ENCODE measurements at places on chromosomes 13 and 19.

- H3K27me3 ChIP-seq: no peaks in the 10 kb centered on the region
- H3K4me1 ChIP-seq: peaks cover 9% of the 10 kb centered on the region
- peaks cover 28% of the 10 kb centered on the region for H3K36me3 ChIP-seq
Measured at GRCh38 chr13:75802161-75802560, 166.0 kb downstream of the LMO7 start.

- H3K36me3 ChIP-seq: no peaks in the 10 kb centered on the region
- H3K27ac ChIP-seq: no peak overlapping the region
Measured at GRCh38 chr13:61727767-61728166, 312.1 kb upstream of the PCDH20 start.

DNA sequence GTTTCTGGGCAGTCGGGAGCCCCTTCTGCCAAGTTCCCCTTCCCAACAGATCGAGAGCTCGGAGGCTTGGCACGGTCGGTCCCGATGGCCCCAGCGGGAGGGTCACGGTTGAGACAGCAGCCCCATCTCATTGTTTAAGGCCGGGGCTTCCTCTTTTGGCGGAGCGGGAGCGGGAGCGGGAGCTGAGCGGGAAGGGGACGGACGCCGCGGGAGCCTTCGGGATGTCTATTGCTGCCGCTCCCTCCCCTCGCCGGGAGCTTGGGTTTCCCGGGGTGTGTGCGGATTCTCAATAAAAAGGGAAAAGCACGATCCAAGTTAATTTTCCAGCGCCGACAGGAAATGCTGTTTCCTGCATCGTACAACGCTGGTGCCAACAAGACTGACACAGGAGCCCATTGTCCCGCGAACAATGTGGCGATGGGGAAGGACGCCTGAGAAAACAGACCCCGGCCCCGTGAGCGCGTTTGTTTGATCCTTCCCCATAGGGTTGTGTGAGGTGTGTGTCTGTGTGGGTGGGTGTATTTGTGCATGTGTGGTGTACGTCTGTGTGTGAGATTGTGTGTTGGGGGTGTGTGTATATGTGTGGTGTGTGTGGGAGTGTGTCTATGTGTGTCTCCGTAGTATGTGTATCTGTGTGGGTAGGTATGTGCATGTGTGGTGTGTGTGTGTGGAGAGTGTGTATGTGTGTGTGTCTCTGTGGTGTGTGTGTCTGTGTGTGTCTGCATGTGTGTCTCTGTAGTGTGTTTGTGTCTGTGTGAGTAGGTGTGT is 36.3 kb upstream of the FLT1 start:
- no peak overlapping the region for H3K27ac ChIP-seq
- H3K27me3 ChIP-seq: peaks cover 15% of the 10 kb centered on the region
- H3K4me3 ChIP-seq: no peak overlapping the region
- H3K4me1 ChIP-seq: peaks cover 24% of the 10 kb centered on the region
- DNase-seq: no peak
- H3K36me3 ChIP-seq: peaks cover 4% of the 10 kb centered on the region

- no peaks in the 10 kb centered on the region for H3K36me3 ChIP-seq
- DNase-seq: no peak
- H3K4me1 ChIP-seq: no peaks in the 10 kb centered on the region
Measured at GRCh38 chr13:47120282-47120681, 223.4 kb upstream of the HTR2A start.

DNA sequence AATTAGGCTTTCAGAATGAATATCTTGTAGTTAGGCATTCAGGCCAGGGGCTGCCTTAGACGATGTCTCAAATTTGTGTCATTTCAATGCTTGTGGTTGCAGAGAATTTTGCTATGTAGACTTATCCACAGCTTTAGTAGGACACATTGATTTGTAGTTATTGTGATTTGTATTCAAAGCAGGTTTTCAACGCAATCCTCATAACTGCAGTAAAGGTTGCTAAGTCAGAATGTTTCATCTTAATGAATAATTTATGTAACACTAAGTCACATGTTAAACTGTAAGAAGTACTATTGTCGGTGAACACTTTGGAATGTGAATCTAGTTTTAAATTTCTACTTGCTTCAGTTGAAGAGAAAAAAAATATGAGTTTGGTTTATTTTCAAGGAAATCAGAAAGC is 1117.2 kb upstream of the SPRY2 start:
- no peaks in the 10 kb centered on the region for H3K36me3 ChIP-seq
- H3K4me3 ChIP-seq: no peak overlapping the region
- DNase-seq: no peak
- no peaks in the 10 kb centered on the region for H3K27me3 ChIP-seq

DNA sequence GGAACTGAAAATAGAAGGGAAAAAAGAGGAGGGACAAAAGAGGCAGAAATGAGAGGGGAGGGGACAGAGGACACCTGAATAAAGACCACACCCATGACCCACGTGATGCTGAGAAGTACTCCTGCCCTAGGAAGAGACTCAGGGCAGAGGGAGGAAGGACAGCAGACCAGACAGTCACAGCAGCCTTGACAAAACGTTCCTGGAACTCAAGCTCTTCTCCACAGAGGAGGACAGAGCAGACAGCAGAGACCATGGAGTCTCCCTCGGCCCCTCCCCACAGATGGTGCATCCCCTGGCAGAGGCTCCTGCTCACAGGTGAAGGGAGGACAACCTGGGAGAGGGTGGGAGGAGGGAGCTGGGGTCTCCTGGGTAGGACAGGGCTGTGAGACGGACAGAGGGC is at the start of gene CEACAM5:
TSS of gene CEACAM5 (plus strand) at position 146 of the 400 bp plus-strand sequence. CDS start at position 252, 106 bp downstream.
- peaks cover 8% of the 10 kb centered on the region for H3K4me1 ChIP-seq
- no peak within 1 kb of the TSS for H3K27ac ChIP-seq
- no peak for DNase-seq
- H3K36me3 ChIP-seq: no peaks in the 10 kb centered on the region
- H3K4me3 ChIP-seq: no peak within 1 kb of the TSS

DNA sequence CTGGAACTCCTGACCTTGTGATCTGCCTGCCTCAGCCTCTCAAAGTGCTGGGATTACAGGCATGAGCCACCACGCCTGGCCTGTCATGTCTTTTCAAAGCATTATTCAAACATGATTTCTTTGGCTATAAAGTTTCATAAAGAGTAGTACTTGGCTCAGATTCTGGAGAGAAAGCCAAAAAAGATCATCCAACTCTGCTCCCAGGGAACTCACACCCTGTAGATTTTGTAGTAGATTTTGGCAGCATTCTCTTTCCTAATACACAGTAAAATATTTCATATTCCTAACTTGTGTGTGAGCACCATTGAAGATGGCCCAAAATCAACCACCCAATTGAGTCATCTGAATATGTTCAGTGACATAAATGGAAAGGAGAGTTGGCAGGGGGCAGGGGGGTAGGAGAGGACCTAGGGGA is 48.4 kb downstream of the CAB39L start:
- DNase-seq: no peak
- H3K36me3 ChIP-seq: no peaks in the 10 kb centered on the region
- no peak overlapping the region for H3K4me3 ChIP-seq

DNA sequence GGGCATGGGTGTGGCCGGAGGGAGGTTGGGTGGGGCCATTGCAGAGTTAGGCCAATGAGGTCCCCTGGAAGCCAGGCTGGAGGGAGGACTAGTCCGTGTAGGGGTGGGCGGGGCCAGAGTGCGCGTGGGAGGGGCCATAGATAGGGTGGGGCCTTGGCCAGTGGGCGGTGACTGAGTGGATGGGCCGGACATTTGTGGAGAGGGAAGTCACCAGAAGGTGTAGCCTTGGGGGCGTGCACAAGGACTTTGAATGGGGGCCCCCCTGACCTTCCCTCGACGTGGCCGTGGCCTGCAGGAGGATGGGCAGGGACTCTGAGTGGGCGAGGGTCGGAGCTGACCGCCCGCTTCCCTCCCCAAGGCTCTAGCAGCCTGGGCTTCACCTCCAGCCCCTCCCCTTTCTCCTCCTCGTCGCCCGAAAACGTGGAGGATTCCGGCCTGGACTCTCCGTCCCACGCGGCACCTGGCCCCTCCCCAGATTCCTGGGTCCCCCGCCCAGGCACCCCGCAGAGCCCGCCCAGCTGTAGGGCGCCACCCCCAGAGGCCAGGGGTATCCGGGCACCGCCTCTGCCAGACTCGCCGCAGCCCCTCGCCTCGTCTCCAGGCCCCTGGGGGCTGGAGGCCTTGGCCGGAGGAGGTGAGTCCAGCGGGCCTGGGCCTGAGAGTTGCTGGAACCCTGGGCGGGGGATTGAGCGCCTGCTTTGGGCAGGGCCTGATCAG is 16.5 kb upstream of the B3GNT3 start:
- no peaks in the 10 kb centered on the region for H3K27me3 ChIP-seq
- peak; percentile 56 for DNase-seq
- peaks cover 63% of the 10 kb centered on the region for H3K4me1 ChIP-seq
- no peak overlapping the region for H3K4me3 ChIP-seq
- H3K27ac ChIP-seq: peak overlapping the region; percentile 83

DNA sequence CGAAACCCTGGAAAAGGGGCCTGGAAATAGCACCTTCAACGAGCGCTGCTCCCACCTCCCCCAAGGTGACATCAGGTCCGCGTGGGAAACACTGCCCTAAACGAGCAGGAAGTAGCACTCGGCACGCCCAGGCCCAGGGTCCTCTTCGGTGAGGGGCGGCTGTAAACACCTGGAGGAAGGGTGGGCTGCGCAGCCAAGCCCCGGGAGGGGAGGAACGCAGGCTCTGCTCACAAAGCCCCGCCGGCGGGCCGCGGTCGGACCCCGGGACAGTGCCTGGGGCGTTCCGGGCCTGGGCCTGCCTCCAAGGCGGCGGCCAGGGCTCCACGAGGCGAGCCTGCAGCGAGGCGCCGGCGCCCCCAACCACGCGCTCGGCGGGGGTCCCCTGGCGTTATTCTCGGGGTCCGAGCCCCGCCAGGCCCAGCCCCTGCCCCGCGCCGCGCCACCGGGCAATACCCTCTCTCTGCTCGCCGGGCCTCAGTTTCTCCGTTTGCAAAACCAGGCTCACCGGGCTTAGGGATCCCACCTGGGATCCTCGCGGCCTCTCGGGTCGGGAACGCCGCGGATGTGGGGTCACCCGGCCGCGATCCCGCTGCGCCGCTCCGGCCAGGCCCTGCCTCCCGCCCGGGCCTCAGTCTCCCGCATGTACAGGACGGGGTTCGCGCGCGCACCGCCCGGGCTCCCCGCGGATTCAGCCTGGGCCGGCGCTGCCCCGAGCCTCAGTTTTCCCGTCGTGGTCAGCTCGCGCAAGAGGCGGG is 630 bp downstream of the RNF126 start:
- peak overlapping the region; percentile 97 for H3K27ac ChIP-seq
- peak; percentile 53 for DNase-seq
- H3K4me3 ChIP-seq: peak overlapping the region; percentile 97
- peaks cover 68% of the 10 kb centered on the region for H3K4me1 ChIP-seq

DNA sequence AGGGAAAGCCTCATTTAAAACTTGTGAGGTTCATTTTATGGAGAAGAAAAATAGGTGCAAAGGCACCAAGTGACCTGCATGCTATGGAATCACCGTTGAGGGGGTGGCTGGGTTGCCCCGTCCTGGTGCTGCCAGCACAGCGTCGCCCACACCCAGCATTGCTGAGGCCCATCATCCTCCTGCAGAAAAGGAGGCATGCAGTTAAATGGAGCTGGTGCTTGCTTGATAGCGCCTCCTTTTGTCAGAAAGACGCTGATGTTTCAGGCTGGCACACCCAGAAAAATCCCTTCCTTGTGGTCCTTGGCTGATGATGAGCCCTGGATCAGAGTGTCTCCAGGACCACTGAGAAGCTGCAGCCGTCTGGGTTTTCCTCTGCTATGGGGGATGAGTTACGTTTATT is 36.9 kb downstream of the DHRS12 start:
- no peaks in the 10 kb centered on the region for H3K27me3 ChIP-seq
- H3K4me1 ChIP-seq: peaks cover 52% of the 10 kb centered on the region
- peak overlapping the region; percentile 20 for H3K27ac ChIP-seq
- H3K4me3 ChIP-seq: no peak overlapping the region
- H3K36me3 ChIP-seq: peaks cover 38% of the 10 kb centered on the region

DNA sequence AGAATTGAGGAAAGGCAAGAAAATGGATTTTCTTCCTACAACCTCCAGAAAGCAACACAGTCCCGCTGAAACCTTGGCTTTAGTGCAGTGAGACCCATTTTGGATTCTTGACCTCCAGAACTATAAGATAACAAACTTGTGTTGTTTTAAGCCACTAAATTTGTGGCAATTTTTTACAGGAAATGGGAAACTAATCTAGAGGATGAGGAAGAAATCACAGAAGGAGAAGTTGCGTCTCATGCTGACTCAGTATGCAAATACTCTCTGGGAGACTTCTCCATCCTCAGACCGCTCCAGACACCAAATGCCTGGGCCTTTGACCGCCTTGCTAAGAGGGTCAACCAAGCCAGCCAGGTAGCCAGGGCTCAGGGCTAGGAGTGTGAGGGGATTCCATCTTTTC is 13.1 kb upstream of the CEACAM16 start:
- no peak overlapping the region for H3K27ac ChIP-seq
- H3K4me1 ChIP-seq: peaks cover 31% of the 10 kb centered on the region
- H3K36me3 ChIP-seq: no peaks in the 10 kb centered on the region
- H3K27me3 ChIP-seq: peaks cover 51% of the 10 kb centered on the region
- H3K4me3 ChIP-seq: no peak overlapping the region

- H3K36me3 ChIP-seq: peaks cover 15% of the 10 kb centered on the region
- no peaks in the 10 kb centered on the region for H3K4me1 ChIP-seq
- no peak overlapping the region for H3K27ac ChIP-seq
- H3K4me3 ChIP-seq: no peak overlapping the region
- no peaks in the 10 kb centered on the region for H3K27me3 ChIP-seq
- no peak for DNase-seq
Measured at GRCh38 chr13:113652404-113653263, 5.4 kb downstream of the ATP4B start.

- no peak overlapping the region for H3K4me3 ChIP-seq
- no peak for DNase-seq
- peaks cover 23% of the 10 kb centered on the region for H3K27me3 ChIP-seq
Measured at GRCh38 chr13:44368599-44369368, 4.8 kb upstream of the SERP2 start.

DNA sequence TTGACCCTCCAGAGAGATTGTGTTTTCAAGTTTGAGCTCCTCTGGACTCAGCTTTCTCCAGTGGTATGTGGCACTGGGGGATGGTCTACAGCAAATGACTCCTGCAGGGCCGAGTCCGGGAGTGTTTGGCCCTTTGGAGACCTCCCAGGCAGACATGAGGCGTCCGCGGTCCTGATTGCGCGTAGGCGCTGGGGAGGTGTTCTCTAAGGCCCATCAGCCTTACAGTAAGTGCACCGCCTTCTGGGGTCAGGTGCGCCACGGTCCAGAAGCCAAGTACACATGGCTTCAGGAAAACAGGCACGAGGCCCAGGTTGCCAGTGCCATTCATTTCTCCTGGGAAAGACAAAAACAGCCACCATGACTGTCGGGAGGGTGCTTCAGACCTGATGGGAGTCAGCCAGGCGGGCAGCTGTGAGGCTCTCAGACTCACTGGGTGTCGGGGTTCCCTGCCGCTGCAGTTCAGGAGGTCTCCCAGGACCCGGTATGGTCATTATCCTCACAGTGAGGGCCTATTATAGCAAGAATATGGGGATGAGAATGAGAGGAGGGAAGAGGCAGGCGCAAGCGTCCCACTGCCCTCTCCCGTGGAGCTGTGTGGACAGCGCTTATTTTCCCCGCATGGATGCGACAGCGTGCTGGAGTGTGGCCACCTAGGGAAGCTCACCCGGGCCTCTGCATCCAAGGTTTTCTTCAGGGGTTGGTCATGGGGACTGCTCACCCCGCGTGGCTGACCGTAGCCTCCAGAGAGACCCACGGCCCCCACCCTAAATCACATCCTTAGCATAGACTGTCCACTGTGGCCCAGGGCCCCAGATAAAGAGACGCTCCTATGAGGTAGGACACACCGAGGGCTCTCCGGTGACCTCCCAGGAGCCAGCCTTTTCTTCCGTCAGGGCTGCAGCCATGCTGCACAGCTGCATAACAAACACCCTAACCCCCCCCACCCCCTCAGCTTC is 21.8 kb downstream of the CCDC8 start:
- peak overlapping the region; percentile 36 for H3K4me3 ChIP-seq
- peaks cover 63% of the 10 kb centered on the region for H3K36me3 ChIP-seq
- H3K4me1 ChIP-seq: peaks cover 11% of the 10 kb centered on the region
- H3K27me3 ChIP-seq: no peaks in the 10 kb centered on the region
- no peak for DNase-seq
